OCI-LY7 (cell line): ENCODE measurements at places on chromosomes 16 and 17. TPM values are rescaled to one million over a fixed set of nuclear protein-coding genes. Genes with fewer than 3 reads are reported as not detected.

DNA sequence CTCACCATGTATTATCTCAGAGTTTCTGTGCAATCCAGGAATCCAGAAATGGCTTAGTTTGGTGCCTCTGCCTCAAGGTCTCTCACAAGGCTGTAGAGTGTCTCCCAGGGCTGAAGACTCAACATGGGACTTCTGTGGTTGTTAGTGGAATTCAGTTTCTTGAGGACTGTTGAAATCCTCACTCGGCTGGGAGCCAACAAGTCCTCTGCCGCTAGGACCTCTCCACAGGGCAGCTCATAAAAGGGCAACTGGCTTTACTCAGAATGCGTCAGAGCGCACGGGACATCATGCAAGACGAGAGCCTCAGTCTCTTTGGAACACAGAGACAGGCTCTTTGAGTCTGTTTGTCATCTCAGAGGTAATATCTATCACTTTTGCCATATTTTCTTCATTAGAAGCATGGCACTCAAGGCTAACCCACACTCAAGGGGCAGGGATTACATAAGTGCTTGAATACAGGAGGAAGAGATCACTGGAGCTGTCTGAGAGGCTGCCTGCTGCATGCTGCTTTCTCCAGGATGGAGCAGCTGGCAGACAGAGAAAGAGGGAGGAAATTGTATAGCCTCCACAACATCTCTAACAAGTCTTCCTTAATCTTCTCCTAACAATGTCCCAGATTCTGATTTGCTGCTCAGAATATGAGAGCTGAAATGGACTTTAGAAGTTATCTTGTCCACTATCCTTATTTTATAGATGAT, 97.5 kb upstream of the ASIC2 start:
- no peak for DNase-seq

DNA sequence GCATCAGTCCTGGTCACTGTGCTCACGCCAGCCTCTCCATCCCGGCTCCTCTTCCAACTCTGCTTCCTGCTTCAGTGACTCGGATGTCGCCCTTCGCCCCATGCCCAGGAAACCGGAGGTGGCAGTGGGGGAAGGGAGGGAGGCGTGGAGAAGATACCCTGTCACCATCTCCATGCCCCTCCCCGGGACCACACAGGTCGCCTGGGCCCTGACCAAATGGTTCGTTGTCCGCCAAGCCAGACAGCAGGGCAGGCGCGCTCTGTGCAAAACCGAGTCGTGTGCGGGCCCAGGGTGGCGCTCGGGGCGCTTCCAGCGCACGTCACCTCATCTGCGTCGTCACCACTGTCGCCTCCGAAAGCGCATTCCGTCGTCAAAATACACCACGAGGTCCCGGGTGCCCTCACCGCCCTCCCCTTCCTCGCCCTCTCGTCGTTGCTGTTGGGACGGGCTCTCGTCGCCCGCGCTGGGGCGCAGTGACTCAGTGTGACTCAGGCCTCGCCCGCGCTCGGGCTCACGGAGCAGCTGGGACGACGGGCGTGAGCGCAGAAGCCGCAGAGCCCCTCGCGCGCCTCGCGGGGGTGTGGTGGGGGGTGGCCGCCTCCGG, 39.2 kb downstream of the ZNF778 start:
- no peak for DNase-seq

- DNase-seq = no peak
These were observed 94.9 kb downstream of the RBFOX3 start for GRCh38 chr17:79515646-79516571.

The CDK10 gene
- total RNA-seq = 129 and 130 TPM in 2 replicates

The GNG13 gene
- total RNA-seq = not detected in 2 replicates
